ENCODE measurements at places on chromosomes 6 and 20.
A peak's percentile ranks its signal among the peaks of the same experiment; 100 is the strongest.

DNA sequence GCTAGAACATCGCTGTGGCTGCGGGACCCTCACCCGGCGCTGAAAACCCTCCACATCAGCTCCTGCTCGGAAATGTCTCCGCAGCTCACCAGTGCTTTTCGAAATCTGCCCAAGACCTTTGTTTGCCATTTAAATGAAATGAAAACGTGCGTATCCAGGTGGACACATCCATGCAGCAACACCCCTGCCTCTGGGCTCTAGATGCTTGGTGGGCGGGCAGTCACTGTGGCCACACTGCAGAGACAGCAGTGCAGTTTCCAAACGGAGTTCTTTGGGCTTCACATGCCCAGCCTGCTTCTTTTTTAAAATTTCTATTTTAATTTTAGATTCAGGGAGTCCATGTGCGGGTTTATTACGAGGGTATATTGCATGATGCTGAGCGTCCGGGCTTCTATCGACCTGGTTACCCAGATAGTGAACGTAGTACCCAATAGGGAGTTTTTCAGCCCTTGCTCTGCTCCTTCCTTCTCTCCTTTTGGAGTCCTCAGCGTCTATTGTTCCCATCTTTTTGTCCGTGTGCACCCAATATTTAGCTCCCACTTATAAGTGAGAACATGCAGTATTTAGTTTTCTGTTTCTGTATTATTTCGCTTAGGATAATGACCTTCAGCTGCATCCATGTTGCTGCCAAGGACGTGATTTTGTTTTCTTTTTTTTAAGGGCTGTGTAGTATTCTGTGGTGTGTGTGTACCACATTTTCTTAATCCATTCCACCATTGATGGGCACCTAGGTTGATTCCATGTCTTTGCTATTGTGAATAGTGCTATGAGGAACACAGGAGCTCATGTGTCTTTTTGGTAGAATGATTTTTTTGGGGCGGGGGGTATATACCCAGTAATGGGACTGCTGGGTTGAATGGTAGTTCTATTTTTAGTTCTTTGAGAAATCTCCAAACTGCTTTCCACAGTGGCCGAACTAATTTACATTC, 4.8 kb upstream of the TUBB2B start:
- DNase-seq, result no peak

DNA sequence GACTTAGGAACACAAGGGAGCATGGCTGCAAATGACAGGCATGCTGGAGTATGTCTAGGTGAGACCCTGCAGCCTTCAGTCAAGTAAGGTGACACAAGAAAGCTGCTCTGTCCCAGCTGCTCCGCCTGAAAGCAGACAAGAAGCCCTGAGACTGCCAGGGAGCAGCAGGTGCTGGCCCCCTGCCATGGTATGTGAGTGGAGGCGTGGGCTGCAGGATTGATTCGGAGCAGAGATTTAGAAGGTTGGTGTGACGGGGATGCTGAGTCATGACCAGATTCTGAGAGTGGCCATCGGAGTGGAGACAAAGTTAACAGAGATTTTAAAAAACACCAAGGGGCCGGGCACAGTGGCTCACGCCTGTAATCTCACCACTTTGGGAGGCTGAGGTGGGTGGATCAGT, 17.8 kb downstream of the LRP11 start:
- peak; percentile 91 for DNase-seq

- peak; percentile 84 for DNase-seq
Measured at GRCh38 chr20:38073307-38074071, 39.9 kb downstream of the RPRD1B start.

- DNase-seq, result no peak
Measured at GRCh38 chr6:168988801-168989200, 264.8 kb downstream of the THBS2 start.

GRCh38 chr6:161732594-161732993, 458.7 kb upstream of the AGPAT4 start:
- DNase-seq, result no peak

DNA sequence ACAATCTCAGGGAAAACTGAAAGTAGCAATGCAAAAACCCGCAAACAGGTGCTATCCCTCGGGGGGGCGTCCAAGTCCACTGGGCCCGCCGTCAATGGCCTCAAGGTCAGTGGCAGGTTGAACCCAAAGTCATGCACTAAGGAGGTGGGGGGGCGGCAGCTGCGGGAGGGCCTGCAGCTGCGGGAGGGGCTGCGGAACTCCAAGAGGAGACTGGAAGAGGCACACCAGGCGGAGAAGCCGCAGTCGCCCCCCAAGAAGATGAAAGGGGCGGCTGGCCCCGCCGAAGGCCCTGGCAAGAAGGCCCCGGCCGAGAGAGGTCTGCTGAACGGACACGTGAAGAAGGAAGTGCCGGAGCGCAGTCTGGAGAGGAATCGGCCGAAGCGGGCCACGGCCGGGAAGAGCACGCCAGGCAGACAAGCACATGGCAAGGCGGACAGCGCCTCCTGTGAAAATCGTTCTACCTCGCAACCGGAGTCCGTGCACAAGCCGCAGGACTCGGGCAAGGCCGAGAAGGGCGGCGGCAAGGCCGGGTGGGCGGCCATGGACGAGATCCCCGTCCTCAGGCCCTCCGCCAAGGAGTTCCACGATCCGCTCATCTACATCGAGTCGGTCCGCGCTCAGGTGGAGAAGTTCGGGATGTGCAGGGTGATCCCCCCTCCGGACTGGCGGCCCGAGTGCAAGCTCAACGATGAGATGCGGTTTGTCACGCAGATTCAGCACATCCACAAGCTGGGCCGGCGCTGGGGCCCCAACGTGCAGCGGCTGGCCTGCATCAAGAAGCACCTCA, 166.3 kb downstream of the DTNBP1 start:
- no peak for DNase-seq

DNA sequence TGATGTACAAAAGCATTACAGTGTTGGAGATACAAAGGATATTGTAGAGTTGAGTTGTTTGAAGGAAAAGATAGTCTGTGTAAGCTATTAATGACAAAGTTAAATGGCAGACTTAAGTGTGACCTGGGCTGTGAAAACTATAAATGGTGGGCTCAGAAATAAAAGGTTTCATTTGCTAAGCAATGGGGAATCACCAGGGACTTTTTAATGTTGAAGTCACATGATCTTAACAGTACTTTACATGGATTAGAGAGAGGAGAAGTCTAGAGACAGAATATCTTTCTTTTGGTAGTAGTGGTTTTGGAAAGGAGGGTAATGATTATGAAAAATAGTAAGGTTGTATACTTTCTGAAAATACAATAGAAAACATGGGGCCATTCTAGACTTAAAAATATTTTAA, 67.1 kb downstream of the SCAF8 start:
- DNase-seq, result no peak

GRCh38 chr6:142444881-142445301, 143.1 kb downstream of the ADGRG6 start:
- DNase-seq, result peak; percentile 10

- DNase-seq, result peak; percentile 79
Measured at GRCh38 chr6:24583463-24584381, 62.3 kb downstream of the KIAA0319 start.

DNA sequence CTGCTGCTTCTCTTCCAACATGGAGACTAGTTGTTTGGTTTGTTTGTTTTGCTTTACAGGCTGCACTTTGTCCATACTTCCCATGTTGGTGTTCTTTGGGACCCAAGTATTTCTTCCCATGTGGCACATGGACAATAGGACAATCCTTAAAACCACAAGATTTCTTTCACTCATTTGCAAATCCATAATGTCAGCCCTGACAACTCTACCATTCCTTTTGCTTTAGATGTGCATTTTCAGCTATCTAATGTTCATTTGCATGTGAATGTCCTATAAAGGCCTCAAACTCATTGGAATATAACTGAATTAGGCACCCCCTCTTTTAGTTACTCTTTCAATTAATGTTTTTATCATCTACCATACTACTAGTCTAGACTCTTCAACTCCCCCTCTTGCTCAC, 16.7 kb downstream of the THEMIS start:
- DNase-seq, result no peak

GRCh38 chr6:159943101-159943632, 25.7 kb upstream of the IGF2R start:
- peak; percentile 48 for DNase-seq

DNA sequence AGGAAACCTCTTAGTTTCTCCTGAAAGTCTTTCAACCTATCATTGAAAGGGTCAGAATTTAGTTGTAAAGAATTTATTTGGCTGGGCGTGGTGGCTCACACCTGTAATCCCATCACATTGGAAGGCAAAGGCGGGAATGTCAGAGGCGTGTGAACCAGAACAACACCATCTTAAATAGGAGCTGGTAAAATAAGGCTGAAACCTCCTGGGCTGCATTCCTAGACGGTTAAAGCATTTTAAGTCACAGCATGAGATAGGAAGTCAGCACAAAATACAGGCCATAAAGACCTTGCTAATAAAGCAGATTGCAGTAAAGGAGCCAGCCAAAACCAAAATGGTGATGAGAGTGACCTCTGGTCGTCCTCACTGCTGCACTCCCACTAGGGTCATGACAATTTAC, 29.6 kb downstream of the OR2B2 start:
- DNase-seq, result no peak

DNA sequence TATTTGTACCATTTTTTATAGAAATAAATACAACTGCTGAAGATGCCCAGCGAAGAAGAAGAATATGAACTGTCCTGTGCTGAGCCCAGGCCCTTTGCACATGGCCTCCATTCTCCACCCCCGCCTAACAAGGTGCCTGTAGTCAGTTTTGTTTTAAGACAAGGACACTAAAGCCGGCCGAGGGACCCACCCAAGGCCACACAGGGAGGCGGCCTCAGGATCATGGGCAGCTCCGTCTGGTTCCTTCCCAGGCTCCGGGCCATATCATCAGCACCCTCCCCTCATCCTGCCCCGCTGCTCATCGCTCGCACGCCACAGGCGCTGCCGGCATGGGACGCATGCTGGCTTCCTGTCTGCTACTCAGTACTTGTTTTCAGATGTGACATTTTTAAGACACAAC, 21.3 kb downstream of the PSMG4 start:
- no peak for DNase-seq

DNA sequence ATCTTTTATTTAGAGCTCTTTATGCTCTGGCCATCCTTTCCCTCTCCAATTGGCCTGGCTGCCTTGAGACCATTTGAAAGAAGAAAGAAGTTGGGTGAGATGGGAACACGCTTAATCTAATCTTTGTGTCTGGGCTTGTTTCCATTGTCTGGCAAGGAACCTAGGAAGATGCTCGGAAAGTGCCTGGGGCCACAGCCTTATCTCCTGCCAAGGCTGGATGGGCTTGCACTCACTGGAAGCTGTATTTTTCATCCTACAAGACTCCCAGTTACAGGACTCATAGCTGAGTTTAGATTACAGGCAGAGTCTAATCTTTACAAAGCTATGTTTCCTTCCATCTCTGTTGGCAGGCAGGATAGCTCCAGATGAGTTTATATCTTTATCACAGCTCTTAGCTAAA, 33.1 kb upstream of the CDYL start:
- no peak for DNase-seq

- DNase-seq, result peak; percentile 62
Measured at GRCh38 chr20:51221791-51222408, 199.0 kb upstream of the KCNG1 start.

DNA sequence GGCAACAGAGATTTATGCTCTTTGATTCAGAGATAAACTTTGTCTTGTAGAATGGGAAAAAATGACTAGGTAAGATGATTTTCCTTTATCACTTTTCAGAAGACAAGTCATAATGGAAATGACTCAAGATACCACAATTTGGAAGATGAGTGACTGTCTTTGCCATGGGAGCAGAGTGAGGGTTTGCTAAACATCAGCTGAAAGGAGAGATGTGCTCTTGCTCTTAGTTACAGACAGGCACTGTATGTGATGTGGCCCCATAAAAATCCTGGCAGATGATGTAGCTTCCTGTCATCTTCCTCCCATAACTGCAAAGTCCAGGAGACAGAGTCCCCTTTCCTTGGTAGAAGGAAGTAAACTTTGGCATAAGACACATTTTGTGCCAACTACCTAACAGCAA, 47.6 kb downstream of the BACH2 start:
- DNase-seq, result peak; percentile 20

DNA sequence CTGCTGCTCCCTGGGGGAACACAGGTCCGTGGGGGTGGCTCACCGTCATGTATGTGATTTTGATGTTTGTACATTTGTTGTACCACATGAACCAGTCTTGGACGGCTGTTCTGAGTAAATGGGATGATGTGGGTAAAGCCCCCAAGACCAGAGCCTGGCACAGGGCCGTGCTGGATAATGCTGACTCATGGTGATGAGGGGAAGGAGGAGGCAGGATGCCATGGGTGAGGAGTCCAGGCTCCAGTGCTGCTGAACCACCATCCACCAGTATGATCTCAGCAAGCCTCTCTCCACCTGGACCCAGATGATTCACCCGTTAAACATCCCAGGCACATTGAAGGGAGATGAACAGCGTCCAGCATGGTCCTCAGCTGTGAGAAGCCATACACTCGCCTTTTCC, 9.6 kb upstream of the APCDD1L start:
- peak; percentile 96 for DNase-seq

DNA sequence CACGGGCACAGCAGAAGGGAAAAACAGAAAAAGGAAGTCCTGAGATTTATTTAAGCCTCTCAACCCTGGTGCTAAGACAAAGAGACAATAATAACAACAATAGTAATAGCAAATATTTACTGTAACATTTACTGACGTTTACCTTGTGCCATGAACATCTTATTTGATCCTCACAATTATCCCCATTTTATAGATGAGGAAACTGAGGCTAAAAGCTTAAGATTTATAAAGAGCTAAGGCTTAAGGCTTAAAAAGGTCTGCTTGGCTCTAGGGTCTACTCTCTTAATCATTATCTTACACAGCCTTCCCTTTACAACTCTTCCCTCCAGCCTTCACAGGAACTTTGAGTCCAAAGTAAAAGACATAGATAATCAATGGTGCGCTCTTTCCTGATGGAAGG, 3.3 kb downstream of the WFDC3 start:
- DNase-seq, result no peak

GRCh38 chr6:128508588-128509296, 11.7 kb downstream of the PTPRK start:
- DNase-seq, result peak; percentile 96

DNA sequence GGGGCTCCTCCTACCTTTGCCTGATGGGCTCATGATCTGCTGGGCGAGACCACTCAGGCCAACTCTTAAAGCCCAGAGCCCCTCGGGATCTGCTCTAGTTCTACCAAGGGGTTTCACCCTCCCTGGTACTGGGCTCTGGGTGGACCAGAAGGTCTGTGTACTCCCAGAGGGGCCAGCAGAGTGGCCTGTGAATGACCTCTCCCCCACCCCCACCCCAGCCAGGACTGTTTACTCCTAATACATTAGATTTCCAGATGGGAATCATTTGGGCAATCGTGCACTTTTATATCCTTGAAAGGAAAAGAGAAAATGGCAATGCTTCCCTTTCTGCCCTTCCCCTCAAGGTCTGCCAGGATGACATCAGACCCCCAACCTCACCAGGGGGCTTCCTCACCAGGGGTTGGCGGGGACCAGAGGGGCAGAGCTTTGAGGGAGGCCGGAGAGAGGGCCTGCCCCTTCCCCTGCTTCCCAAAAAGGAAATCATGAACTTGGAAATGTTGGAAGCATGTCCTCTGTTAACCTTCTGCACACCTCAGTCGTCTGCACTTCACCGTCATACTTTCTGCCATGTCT, 37.1 kb upstream of the PMEPA1 start:
- no peak for DNase-seq

GRCh38 chr6:138907167-138907566, 80.9 kb downstream of the REPS1 start:
- no peak for DNase-seq

GRCh38 chr6:24749297-24749696, 25.4 kb upstream of the GMNN start:
- DNase-seq, result no peak

- DNase-seq, result no peak
Measured at GRCh38 chr6:23388086-23388783, 737.8 kb upstream of the NRSN1 start.
